T-helper 1 cell (primary cell): ENCODE measurements at places on chromosomes 7 and 10.
A peak's percentile ranks its signal among the peaks of the same experiment; 100 is the strongest.

- DNase-seq, result no peak
Measured at GRCh38 chr10:111523016-111523415, 446.2 kb downstream of the ADRA2A start.

- no peak for DNase-seq
Measured at GRCh38 chr10:94358480-94358879, 4.3 kb downstream of the NOC3L start.

GRCh38 chr10:5198386-5198785 is 1.7 kb downstream of the AKR1C4 start:
- DNase-seq, result no peak

DNA sequence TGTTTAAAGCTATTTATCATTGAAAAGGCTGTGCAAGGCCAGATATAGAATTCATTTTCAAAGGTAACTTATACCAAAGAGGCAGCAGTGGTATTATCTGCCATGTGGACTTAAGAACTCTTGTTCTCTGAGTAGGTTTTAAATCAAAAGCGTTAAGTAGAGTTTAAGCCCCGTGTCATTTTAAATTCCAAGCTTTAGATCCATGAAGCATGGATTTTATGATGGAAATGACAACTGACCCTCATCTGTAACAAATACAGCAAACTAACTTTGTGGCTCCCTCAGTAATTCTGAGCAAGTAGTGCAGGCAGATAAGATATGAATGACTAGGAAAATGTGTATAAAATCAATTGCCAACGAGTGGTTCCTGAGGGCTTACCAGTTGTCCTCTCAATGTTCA is 247.0 kb downstream of the WDR11 start:
- no peak for DNase-seq

DNA sequence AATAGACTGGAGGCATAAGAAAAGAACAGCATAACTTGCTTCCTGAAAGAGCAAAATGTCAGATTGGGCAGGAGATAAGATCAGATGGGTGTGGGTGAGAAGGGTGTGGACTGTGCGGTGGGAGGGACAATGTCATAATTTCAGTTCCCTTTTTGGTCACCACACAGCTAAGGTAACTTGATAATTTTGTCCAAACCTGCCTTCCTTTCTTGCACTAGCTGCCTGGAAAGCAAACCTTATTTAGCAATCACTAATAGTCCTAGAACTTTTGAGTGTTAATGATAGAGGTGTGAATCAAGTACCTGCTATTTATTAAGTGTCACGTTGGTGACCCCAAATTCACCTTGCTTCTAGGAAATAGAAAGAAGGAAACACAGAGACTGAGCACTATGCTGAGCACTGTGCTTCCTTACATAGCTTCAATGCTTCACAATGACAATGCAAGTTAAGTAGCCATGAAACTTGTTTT is 72.4 kb upstream of the SP4 start:
- peak; percentile 38 for DNase-seq

DNA sequence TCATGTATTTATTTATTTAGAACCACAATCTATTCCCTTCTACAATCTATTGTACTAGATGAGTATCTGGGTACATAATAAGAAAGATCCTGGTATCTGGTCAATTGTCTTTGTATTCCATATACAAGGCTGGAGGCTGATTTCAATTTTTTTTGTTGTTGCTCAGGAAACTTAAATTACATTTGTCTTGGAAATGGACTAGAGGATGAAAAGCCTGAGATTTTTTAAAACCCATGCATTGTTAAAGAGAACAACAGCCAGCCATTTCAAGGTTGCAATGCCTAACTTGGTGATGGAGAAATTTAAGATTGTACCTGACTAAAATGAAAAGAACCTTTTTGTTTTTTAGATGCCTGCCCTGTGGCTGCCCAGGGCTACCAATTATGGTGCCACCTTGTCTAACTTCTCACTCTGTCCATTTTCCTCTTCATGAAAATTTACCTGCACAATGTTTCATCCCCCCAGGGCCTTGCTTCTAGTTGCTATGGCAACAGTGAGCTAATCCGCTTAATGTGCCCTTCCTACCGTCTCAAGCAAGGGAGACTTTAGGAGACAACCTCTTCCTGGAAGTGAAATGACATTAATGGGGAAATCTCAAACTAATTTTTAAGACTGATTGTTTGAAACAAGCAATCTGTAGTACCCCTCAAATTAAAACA is 203.7 kb upstream of the PHYHIPL start:
- DNase-seq, result no peak
